Epithelial cell of esophagus (primary cell): ENCODE measurements at places on chromosomes 2 and 18.
A peak's percentile ranks its signal among the peaks of the same experiment; 100 is the strongest.

- DNase-seq, result peak; percentile 20
Measured at GRCh38 chr18:9506046-9506792, 30.9 kb downstream of the RALBP1 start.

GRCh38 chr2:222944552-222944951, 83.7 kb downstream of the ACSL3 start:
- DNase-seq, result no peak

DNA sequence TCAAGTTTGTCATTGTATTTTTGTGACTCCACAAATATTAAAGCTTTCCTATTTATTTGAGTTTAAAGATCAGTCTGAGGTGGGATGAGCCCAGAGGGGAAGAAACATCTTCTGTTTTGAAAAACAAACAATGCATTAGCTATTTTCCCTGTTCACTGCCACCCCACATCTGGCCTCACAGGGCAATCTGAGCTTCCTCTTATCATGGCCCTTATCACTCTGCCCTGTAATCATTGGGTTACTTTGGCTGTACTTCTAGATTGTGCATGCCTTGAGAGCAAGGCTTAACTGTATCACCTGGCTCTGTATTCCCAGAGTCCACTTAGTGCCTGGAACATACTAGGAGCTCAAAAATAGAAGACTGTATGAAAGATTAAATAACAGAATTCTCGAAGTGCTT, 241.6 kb upstream of the NT5C1B start:
- no peak for DNase-seq

GRCh38 chr2:38791744-38792143, 13.7 kb downstream of the GEMIN6 start:
- DNase-seq, result no peak

DNA sequence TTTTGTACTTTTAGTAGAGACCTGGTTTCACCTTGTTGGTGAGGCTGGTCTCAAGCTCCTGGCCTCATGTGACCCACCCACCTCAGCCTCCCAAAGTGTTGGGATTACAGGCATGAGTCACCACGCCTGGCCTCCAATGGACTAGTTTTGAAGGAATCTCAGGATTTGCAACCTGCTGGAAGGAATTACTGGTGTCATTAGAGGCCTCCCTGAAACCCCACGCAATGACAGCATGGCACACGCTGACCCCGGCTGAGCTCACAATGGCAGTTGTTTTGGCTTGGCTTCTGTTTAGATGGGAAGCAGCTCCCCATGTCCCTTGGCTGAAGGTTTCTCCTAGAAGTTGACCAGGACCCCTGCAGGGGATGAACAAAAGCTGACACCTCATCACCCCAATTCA, 23.1 kb upstream of the COPS8 start:
- no peak for DNase-seq

DNA sequence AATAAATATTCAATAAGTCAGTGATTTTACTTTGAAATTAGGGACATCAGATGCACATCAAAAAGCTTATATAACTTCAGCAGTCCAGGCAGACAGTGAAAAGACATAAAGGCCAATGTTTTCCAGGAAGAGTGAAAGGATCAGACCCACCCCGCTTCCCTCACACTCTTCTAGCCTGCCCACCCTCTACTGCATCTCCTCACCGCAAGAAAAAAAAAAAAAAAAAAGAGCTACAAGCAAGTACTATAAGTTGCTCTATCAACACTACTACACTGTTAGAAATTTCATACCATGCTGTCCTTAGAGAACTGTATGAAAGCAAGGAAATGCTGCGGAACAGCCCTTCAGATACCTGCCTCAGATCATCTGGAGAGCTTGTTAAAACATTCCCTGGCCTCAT, 240.8 kb downstream of the ZEB2 start:
- no peak for DNase-seq

GRCh38 chr2:188410504-188411235, 119.0 kb downstream of the GULP1 start:
- DNase-seq, result peak; percentile 58

DNA sequence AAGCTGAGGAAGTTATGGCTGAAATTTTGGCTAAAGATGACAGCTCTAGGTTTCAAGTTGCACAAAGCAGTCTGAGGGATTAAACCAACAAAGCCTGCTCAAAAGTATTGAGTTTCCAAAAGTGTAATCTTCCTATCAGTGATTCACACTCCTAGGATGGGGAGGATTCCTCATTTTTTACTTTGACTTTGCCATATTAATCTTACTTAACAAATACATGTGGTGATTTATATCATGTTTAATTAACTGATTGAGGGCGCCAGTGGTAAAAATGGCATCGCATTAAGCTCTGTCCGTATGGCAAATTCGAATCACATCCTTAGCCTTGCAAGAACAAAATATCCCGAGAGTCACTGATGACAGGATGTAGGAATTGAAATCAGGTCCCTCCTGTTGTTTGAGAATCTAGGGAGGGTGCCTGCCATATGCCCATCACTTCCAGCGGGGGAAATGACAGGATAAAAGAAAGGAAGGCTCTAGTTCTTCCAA, 78.1 kb upstream of the ETAA1 start:
- DNase-seq, result no peak

GRCh38 chr2:209547726-209548125, 123.9 kb downstream of the MAP2 start:
- DNase-seq, result no peak

- no peak for DNase-seq
Measured at GRCh38 chr2:235634435-235635158, 140.8 kb downstream of the AGAP1 start.

GRCh38 chr18:3454365-3455089, 4.6 kb downstream of the TGIF1 start:
- DNase-seq, result peak; percentile 62

GRCh38 chr2:145302886-145303285, 783.0 kb upstream of the ZEB2 start:
- no peak for DNase-seq

GRCh38 chr2:206521612-206522011, 78.3 kb downstream of the ADAM23 start:
- DNase-seq, result no peak

DNA sequence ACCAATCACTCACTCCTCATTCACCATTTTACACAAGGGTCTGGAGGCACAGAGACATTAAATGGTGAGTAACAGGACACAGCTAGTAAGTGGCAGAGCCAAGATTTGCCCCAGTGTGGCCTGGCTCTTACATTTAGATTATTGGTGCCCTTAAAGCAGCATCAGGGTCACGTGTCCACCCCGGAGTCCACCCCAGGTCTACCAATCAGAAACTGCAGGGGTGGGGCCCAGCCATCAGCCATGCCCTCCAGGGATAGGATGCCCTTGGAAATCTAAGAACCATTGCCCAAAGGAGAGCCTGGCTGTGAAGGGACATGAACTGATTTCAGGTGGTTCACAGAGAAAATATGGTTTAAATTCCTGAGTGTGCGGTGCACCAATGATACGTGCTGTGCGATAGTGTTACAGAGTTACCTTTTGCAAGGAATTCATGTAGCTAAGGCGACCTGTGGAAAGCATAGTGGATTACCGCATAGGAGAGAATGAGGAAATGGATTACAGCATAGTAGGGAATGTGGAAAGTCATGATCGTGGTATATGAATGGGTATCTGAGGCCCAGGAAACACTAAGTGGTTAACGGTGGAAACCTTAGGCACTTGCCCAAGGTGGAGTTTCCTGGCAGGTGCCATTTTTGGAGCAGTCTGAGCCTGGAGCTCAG, 17.8 kb downstream of the IGFBP5 start:
- DNase-seq, result peak; percentile 76

DNA sequence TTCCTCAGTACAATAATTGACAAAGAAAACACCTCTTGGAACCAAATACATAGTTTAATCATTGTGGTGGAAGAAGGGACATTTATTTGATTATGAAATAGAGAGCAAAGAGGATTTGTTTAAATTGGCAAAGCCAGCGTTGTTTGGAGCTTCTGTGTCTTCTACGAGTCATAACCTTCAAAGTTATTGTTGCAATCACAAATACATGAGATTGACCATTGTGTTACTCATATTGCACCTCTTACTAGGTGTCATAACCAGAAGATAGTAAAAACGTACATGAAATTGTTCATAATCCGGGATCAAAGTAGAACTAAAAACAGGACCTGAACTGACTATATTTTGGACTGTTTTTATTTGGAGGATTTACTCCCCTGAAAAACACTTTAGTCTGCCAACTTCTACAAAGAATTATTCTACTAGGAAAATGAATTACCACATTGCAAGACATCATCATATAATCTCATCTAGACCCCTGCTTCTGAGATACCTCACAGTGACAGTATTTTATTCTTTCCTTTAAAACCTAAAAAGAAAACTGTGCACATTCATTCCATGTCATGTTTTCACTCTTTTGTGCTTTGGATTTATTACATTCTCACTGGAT, 151.7 kb upstream of the KLF7 start:
- peak; percentile 65 for DNase-seq

GRCh38 chr2:37635504-37636380, 35.7 kb downstream of the CDC42EP3 start:
- peak; percentile 97 for DNase-seq

DNA sequence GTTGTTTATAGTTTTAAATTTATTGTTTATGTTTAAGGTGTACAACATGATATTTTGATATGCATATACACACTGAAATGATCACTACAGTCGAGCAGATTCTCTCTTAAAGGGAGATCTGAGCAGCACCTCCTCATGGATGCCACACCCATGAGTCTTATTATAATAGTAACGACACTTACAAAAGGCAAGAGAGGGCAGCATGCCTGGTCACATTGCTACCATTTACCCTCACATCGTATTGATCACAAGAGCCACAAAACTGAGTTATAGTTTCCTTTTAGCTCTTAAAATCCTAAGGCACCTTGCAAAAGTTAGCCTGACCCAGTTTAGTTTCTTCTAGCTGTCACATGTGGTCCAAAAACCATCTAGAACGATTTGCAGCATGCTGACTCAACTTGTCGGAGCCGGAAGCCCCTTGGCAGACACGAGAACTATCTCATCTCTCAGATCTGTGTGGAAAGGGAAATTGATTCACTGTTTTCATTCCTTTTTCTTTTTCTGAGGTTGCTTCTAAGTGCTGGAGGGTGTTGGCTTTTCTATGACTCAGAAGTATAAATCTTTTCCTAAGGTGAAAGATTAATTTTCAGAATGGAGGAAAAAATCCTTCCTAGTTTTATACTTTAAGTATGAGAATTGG, 85.3 kb downstream of the CDC42EP3 start:
- peak; percentile 92 for DNase-seq

DNA sequence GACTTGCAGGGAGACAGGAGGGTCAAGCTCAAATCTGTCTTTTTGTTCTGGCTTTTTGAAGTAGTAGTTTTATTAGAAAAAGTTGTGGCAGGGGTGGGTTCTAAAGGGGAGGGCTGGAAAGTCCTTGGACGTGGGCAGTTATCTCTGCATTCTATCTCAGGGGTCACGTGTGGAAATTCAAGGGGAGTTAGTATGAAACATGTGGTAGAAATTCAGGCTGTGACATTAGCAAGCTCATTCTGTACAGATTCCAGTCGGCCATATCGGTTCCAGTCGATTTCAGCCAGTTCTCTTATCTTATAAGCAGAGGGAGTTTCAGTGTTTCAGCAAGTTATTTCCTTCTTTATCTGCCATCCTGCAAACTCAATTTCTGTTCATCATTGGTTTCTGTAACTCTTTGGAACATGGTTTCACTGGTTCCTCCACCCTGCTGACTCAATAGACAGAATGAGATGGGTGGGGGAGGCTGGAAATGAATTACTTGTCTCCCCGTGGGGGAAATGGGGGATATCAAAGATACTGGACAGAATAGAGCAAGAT, 53.0 kb downstream of the RAB27B start:
- DNase-seq, result no peak

GRCh38 chr2:216371721-216372702, at the start of gene MARCHF4:
MARCHF4 (minus strand) TSS chr2:216372483; CDS start chr2:216370260, 2,223 bp downstream.
- DNase-seq, result peak; percentile 82

DNA sequence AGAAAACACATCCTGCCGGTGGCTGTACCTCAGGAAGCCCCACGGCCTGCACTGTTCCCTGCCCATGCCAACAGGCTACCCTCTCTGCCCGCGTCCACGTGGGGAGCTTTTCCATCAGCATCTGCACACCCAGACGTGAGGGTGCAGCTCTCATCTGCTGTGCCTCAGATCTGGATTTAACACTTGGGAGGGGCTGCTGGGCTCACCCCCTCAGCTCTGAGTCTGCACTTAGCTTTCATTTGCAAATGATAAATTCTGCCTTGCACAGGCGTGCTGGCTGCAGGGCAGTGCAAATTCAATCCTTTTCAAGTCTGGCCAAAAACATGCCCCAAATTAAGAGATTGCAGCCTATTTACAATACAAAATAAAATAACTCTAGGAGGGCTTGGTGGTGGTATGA, 245.7 kb downstream of the TWIST2 start:
- no peak for DNase-seq

DNA sequence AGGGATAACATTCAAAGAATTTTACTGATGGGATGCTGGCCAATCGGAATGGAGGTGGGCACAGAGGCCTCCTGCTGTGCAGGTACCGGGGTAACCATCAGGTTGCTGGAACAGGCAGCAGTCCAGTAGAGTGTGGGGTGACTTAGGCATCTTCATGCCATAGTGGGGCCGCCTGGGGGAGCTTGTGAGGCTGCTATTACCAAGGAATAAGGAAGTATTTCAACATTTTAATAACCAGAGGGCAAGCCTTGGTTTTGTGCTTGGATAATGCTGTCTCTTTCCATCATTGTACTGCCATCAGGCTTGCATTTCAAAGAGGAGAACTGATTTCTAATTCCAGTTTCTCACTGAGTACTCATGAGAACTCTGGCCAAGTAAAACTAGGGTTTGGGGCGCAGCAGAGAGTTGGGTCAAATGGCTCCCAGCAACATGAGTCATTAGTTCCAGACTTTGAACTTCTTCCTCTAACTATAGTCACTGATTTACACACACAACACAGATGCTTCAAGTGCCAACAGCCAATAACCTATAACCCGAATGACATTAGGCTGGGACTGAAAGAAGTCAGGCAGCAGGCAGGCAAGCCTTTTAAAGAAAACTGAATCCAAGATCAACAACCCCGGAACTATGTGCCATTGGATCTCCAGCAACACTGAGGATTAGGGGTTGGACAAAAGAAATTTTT, 56.1 kb upstream of the FHL2 start:
- peak; percentile 82 for DNase-seq

DNA sequence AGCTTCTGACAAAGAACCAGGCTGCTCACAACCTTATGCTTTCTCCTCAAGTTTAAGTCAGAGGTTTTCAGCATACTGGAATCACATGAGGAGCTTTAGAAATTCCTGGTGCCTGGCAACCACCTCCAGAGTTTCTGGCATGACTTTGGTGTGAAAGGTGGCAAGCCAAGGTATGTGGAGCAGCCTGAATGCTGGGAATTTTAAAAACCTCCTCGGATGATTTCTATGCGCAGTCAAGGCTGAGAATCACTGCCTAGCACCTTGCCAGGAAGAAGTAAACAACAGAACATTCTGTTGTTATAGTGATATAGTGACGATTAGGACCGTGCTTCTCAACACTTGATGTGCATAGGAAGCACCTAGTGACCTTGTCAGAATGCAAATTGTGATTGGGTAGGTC, 11.7 kb downstream of the CCBE1 start:
- no peak for DNase-seq

GRCh38 chr2:79855264-79856006, 342.6 kb downstream of the CTNNA2 start:
- no peak for DNase-seq

- DNase-seq, result no peak
Measured at GRCh38 chr18:36153203-36153602, 23.5 kb downstream of the ELP2 start.

GRCh38 chr2:218811382-218811781, 20.2 kb downstream of the PRKAG3 start:
- DNase-seq, result no peak

- no peak for DNase-seq
Measured at GRCh38 chr2:31469648-31470047, 55.1 kb upstream of the XDH start.
